Esophagus squamous epithelium (tissue), 5 donors: ENCODE measurements at places on chromosomes 4 and X.

DNA sequence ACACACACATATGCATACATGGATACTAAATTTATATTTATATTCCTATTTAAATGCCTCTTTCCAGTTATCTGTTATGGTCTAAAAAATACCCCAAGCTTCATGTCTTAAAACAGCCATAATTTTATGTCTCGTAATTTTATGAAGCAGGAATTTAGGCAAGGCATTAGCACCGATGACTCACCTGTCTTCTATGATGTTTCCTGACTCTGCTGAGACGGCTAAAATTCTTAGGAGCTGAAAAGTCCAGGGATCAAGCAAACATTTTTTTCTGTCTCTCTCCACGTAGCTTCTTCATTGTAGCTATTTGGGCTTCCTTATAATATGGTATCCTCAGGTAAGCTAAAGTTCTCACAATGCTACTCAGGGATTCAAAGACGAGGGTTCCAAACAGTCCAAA, 930.3 kb downstream of the STIM2 start:
- no peak for DNase-seq

- no peak for DNase-seq
Measured at GRCh38 chrX:41563876-41564275, 116.7 kb downstream of the NYX start.

GRCh38 chr4:105373324-105373723, 100.5 kb downstream of the PPA2 start:
- no peak for DNase-seq

DNA sequence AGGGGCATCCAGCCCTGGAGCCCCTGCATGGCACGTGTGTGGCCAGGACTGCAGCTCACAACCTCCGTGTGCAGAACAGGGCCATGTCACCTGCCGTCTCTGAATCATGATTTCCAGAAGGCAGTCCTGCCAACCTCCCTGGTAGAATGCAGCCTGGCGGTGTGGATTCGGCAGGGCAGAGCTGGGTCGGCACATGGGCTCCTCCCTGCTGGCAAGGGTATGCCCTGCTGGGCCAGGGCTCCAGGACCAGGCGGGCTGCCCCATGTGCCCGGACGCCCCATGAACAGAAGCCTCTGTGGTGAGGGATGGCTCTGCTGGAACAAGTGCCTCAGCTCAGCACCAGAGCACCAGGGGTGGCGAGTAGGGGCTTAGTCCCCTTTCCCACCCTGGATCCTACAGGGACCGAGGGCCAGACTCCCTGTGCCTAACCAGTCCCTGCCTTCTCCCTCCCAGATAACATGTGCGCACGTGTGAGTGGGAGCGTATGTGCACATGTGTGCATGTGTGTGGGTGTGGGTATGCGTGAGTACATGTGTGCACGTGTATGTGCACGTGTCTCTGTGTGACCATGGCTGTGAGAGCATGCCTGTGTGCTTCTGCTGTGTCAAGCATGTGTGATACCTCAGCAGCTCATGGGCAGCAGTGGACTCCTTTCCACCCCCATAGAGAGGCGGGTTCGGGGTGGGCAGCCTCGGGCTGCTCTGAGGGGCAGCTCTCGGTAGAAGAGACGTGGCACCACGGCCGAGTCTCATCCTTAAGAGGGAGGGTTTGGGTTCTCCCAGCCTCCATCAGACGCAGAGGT, 10.3 kb upstream of the MXD4 start:
- no peak for DNase-seq

- no peak for DNase-seq
Measured at GRCh38 chr4:71604785-71605184, 179.1 kb downstream of the GC start.

- DNase-seq: no peak
Measured at GRCh38 chr4:182225257-182225852, 17.8 kb upstream of the TENM3 start.

DNA sequence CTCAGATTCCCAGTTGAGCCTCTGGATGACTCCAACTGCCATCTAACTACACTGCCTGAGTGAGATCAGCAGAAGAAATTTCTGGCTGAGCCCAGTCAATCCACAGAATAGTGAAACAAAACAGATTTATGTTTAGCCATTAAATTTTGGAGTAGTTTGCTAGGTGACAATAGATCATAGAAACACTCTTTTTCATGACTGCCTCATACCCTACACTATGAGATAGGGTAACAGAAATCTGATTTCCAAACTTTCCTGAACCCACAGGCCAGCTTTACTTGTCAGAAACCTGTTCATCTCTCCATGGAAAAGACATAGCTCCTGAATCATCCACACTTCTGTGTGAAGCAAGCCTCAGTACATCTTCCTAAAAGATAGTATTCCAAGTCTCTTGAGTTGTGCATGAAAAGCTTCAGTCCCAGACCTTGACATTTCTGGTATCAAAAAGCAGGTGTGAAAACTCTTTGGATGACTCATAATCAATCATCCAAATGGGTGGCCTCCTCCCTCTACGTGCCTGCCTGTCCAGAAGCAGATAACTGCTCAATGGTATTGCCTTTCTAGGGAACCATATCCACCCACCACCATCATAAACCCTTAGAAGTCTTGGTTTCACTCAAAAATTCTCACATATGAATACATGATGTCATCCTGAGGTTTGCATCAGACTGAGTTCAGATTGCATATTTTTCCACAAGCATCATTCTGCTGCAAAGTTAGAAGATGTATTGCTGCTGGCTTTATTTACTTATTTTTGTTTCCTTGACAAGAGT, 47.5 kb upstream of the RAP2C start:
- DNase-seq: no peak

GRCh38 chrX:134911348-134911747, 79.4 kb upstream of the SMIM10 start:
- no peak for DNase-seq

- no peak for DNase-seq
Measured at GRCh38 chrX:1444561-1445500, 7.9 kb downstream of the ASMTL start.

DNA sequence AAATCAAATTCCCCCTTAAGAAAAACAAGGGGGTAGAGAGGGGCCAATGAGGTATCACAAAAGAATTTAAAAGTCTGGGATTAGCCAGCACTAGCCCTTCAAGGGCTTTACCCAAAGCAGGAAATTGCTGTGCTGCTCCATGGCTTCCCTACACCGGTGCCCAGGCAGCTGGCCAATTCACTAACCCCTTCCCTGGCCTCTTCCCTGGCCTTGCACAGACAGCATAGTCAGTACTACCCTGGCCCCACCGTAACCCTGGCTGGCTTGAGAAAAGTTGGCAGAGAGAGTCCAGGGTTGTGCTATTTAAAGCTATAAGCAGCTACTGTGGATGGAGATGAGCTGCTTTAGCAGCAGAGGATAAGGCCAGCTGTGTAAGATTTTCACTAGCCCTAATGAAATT, 43.1 kb downstream of the ADAMTS3 start:
- no peak for DNase-seq

GRCh38 chrX:12595720-12596119, 195.5 kb upstream of the PRPS2 start:
- DNase-seq: no peak

DNA sequence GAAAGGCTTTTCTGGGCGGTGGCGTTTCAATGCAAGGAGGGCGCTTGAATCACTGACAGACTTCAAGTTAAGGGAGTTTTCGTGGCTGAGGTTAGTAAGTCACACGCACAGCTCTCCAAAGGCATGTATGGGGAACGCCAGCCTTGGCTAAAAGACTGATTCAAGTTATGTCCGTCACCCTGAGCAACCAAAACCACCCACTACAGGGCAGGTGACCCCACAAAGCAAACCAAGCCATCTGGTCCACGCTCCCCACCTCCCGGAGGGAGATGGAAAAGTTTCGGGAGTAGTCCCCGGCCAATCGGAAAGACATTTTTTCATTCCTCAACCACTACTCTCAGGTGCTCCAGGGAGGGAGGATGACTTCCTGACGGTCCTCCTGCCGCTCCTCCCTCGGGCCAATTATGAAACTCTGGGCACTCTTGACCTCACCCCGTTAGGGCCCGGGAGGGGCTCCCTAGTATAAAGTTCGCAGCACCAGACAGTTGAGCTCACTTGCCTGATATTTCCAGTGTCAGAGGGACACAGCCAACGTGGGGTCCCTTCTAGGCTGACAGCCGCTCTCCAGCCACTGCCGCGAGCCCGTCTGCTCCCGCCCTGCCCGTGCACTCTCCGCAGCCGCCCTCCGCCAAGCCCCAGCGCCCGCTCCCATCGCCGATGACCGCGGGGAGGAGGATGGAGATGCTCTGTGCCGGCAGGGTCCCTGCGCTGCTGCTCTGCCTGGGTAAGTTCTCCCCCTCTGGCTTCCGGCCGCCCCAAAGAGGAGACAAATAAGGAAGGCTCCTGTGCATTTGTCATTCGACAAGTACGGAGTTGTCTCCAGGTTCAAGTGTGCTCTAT, at the start of gene EREG:
EREG (plus strand) TSS at position 494 of the 840 bp plus-strand sequence; CDS start at position 658, 164 bp downstream.
- no peak for DNase-seq

DNA sequence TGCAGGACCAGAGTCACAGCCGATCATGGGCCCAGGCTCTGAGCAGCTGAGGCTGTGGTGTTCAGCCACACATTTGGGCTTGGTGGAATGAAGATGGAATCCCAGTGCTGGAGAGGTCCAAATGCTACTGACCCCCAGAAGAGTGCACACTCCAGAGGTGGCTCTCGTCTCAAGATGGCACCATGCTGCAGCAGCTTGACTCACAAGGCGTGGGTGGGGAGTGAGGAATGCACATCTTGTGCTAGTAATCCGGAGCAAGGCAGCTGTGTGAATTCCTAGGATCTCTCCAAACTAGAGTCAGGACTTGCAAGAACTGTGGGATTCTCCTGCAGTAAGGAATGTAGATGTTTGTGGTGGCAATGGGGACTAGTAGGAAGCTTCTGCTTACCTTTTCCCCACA, 28.7 kb downstream of the RAB28 start:
- no peak for DNase-seq

- DNase-seq: no peak
Measured at GRCh38 chr4:17362430-17362829, 149.5 kb downstream of the QDPR start.

GRCh38 chr4:60296386-60296785, 903.7 kb upstream of the ADGRL3 start:
- DNase-seq: no peak

DNA sequence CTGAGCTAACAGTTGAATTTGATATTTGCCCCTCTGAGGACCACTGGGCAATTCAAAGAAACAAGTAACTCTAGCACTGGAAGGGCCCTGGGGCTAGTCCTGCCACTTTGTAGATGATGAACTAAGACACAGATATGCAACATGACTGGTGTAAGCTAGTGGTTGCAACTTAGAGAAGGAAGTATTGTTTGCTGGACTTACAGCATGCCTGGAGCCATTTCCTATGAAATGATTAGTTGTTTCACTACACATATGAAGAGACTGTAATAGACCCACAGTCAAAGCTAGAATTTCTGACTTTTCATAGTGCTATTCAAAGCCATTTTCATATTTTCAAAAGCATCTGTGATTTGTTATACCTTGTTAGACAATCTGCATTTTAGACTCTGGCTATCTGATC, 96.2 kb downstream of the TSPAN7 start:
- no peak for DNase-seq

DNA sequence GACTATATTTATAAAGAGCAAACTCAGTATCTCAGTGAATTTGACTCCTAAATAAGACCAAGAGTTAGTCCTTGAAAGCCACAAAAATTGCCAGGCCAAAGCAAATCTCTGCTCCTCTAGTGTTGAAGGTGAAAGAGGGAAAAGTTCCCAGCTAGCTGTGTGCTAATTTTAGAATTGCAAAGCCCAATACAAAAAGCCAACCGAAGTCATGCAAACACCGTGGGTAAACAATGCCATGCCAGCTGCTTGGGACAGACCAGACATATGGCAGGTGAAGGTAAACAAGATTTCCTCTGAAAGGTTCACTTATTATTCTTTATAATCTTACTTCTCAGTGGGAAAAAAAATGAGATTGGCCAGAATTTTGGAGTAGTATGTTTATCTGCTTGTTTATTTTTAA, 80.5 kb upstream of the LNX1 start:
- DNase-seq: no peak

DNA sequence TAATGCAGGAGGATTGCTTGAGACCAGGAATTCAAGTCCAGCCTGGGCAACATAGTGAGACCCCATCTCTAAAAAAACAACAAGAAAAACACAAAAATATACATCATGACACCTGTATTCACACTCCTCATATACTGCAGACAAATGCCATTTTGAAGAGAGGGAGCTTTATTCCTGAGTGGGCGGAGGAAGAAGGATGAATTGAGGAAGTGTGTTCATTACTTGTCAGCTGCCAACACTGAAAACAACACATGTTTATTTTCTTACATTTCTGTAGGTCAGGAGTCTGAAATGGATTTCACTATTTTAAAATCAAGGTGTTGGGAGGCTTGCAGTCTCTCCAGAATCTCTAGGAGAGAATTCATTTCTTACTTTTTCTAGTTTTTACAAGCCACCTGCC, 47.2 kb upstream of the CD99 start:
- no peak for DNase-seq

DNA sequence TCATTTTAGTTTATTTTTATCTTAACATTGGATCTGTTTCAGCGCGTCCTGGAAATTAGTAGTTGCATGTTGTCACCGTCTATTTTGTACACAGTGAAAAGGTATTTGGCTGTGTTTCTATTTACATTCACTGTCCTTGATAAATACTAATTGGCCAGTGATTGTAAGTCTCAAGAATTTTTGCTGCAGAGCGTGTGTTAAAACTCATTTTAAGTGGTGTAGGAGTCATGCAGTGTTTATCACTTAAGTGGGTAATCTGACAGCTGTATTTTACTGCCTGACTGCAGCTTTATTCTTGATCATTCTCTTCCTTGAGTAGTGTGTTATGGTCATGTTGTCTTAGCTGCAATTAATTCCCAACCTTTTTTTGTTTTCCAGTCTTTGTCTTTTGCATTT, 9.8 kb downstream of the GUCY1A1 start:
- DNase-seq: no peak

- DNase-seq: no peak
Measured at GRCh38 chr4:80096175-80096850, 23.3 kb upstream of the ANTXR2 start.

DNA sequence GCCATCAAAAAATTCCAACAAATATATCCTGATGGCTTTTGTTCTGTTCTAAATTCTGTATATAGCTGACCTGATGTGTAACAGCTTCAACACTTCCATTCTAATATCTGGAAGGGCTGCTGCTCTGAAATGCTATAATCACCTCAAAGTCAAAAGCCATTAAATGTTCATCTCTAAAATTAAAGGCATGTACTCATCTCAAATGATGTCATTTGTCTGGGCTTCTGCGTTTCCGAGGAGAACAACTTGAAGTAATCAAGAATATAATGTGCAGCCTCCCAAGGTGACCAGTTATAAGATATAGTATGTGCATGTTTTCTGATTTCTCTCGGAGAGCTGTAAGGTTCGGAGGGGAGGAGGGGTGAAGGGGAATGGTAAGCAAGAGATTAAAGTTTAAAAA, 237.6 kb downstream of the SCFD2 start:
- no peak for DNase-seq

GRCh38 chr4:68718447-68719074, 48.1 kb upstream of the UGT2B15 start:
- no peak for DNase-seq

DNA sequence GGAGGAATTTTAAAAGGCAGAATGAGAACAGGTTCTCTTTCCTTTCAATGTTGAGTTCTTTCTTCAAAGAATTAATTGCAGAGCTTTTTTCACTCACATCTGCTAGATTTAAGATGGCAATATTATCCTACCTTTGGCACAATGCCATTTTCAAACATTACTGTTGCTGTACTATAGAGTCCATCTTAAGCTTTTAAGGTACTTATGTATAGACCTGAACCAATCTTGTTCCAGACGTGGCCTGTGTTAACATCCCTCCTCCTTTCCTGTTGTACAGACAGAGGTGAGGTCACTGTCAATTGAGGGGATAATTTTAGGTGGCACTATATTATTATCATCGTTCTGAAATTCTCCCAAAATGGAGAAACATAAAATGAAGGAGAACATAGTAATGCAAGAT, 53.0 kb upstream of the MYOZ2 start:
- DNase-seq: no peak
